ENCODE measurements at places on chromosomes 1 and 21. TPM values are rescaled to one million over a fixed set of nuclear protein-coding genes. Genes with fewer than 3 reads are reported as not detected.
A peak's percentile ranks its signal among the peaks of the same experiment; 100 is the strongest.

Gene FAAH
- polyA plus RNA-seq: 113 TPM

DNA sequence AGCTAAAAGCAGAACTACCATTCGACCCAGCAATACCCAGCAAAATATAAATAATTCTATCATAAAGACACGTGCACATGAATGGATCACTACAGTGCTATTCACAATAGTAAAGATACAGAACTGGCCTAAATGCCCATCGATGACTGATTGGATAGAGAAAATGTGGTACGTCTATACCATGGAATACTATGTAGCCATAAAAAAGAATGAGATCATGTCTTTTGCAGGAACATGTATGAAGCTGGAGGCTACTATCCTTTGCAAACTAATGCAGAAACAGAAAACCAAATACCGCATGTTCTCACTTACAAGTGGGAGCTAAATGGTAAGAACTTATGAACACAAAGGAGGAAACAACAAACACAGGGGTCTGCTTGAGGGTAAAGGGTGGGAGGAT is 53.4 kb downstream of the UCHL5 start:
- H3K4me1 ChIP-seq: no peaks in the 10 kb centered on the region
- H3K4me3 ChIP-seq: no peak overlapping the region
- DNase-seq: no peak
- no peaks in the 10 kb centered on the region for H3K27me3 ChIP-seq
- no peaks in the 10 kb centered on the region for H3K36me3 ChIP-seq

DNA sequence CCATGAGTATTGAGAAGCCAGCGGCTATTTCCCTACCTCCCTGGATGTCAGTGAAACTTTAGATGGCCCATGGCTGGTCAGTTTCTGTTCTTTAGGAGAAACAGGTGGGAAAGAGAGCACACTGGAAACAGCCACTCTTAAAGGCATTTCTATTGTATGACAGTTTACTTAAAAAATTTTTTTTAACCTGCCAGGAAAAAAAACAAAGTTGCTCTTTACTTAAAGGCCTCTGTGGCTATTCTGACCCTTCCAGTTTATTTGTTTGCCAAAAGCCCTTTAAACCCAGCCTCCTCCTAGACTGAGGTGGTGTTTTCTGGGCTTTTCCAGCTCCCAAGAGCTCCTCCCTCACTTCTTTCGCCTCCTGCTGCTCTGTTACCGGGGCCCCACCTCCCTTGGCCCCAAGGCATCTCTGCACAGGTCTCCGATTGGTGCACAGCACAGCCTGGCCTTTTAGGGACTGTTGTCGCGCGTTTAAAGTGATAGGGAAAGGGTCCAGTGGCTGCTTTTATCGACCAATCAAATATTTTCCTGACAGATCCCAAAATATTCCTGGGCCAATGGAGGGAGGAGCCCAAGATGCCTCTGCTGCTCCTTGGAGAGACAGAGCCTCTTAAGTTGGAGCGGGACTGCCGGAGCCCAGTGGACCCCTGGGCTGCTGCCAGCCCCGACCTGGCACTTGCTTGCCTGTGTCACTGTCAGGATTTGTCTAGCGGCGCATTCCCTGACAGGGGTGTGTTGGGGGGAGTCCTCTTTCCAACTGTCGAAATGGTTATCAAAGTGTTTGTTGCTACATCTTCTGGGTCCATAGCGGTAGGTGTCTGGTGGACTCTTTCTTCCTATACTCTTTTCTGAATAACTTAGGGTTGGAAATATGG is at the start of gene SH3BGR:
TSS of gene SH3BGR (plus strand) at position 639 of the 875 bp plus-strand sequence. CDS start at position 766, 127 bp downstream.
- no peaks in the 10 kb centered on the region for H3K27me3 ChIP-seq
- no peaks in the 10 kb centered on the region for H3K4me1 ChIP-seq
- DNase-seq: peak; percentile 58
- no peak within 1 kb of the TSS for H3K27ac ChIP-seq
- no peaks in the 10 kb centered on the region for H3K36me3 ChIP-seq

DNA sequence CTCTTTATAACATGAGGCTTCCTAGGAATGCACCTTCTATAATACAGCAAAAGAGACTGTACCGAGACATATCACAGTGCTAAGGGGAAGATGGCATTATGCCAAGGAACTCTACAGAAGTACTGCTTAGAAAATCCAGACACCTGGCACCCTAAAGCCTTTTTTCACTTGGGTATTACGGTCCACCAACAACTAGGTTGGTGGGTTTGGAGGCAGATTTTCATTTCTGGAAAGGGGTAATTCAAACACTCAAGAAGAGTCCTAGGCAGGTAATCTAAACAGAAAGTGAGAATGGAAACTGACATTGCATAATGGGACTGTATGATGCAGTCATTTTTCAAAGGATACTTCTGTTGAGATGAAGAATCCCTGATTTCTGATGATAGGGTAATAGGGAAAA is 19.6 kb downstream of the SCMH1 start:
- no peak overlapping the region for H3K4me3 ChIP-seq
- H3K27ac ChIP-seq: no peak overlapping the region
- no peaks in the 10 kb centered on the region for H3K4me1 ChIP-seq
- H3K36me3 ChIP-seq: no peaks in the 10 kb centered on the region
- no peaks in the 10 kb centered on the region for H3K27me3 ChIP-seq

- no peak overlapping the region for H3K27ac ChIP-seq
- H3K27me3 ChIP-seq: no peaks in the 10 kb centered on the region
- no peak for DNase-seq
- H3K36me3 ChIP-seq: no peaks in the 10 kb centered on the region
These were observed 16.2 kb downstream of the RHOU start for GRCh38 chr1:228751360-228752098.

DNA sequence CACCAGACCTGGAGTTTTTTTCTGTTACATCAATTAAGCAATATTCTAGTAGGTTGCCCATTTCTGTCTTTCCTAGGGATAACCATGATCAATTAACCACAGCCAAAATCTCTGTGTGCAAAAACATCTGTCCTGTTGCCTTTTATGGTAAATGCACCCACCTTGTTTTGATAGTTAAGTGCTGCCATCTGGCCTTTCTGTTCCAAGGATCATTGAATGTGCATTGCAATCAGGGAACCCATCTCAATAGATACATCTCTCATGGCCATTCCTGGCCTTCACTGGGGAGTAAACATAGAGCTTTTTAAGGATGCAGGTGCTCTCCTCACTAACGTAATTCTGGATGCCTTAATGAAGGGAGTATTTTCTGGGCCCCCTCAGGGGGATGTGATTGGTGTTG is 111.8 kb upstream of the KIAA1614 start:
- no peaks in the 10 kb centered on the region for H3K36me3 ChIP-seq
- no peaks in the 10 kb centered on the region for H3K4me1 ChIP-seq
- DNase-seq: no peak
- no peaks in the 10 kb centered on the region for H3K27me3 ChIP-seq
- no peak overlapping the region for H3K27ac ChIP-seq
- no peak overlapping the region for H3K4me3 ChIP-seq

GRCh38 chr1:53153752-53154151 is 11.3 kb upstream of the SLC1A7 start:
- H3K4me3 ChIP-seq: no peak overlapping the region
- no peak for DNase-seq
- H3K4me1 ChIP-seq: no peaks in the 10 kb centered on the region
- no peaks in the 10 kb centered on the region for H3K36me3 ChIP-seq
- no peak overlapping the region for H3K27ac ChIP-seq
- no peaks in the 10 kb centered on the region for H3K27me3 ChIP-seq
